GM12878 (cell line): ENCODE measurements at places on chromosomes 3 and 15.

DNA sequence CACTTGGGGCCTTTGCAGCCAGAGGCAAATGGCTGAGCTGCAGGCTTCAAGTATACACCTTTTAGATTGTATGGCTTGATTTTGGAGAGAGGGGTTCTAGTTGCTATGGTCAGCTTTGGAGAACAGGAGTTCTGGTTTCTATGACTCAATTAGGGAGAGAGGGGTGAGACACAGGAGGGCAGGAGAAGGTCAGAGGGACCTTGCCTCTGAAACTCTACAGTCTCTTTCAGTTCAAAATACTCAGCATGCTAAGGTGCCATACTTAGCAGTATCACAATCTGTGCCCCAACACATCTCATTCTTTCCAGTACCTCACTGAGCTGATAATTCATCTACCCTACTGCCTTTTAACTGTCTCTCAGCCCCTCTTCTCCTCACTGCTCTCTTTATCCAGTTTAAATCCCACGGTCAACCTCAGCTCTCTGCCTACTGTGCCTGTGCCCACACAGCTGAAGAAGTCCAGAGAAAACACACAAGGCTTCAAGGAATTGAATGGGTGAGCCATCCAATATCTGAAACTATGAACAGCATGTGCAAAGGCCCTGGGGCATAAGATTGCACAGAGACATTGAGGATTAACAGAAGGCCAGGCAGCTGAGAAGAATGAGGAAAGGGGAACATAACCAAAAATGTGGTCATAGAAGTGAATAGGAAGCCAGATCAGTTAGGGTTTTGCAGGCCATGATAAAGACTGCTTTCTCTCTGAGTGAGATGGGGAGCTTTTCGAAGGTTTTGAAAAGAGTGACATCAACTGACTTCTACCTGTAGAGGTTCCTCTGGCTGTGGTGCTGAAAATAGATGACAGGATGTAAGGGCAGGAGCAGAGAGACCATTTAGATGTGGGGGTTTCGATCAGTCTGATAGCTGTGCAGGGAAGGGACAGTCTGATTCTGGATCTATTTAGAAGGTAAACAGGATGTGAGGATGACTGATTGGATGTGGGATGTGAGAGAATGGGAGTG is 54.5 kb upstream of the C3orf80 start:
- H3K27me3 ChIP-seq: no peaks in the 10 kb centered on the region
- H3K4me1 ChIP-seq: peaks cover 16% of the 10 kb centered on the region
- no peaks in the 10 kb centered on the region for H3K36me3 ChIP-seq
- H3K27ac ChIP-seq: no peak overlapping the region

GRCh38 chr3:194166682-194167479 is 30.9 kb downstream of the HES1 start:
- no peak for DNase-seq
- H3K4me3 ChIP-seq: no peak overlapping the region
- H3K4me1 ChIP-seq: no peaks in the 10 kb centered on the region
- H3K27me3 ChIP-seq: peaks cover 2% of the 10 kb centered on the region; the same call in 1 of the 2 replicates
- H3K27ac ChIP-seq: no peak overlapping the region
- no peaks in the 10 kb centered on the region for H3K36me3 ChIP-seq

DNA sequence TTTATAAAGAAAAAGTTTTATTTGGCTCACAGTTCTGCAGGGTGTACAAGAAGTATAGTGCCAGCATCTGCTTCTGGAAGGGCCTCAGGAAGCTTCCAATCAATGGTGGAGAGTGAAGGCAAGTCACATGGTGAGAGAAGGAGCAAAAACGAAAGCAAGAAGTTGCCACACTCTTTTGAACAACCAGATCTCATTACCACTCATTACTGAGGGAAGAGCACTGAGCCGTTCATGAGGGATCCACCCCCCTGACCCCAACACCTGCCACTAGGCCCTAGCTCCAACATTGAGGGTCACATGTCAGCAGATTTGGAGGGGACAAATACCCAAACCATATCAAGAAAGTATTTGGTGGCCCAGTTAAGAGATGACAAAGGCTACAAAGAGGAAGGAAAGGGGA is 239.3 kb upstream of the UBE2E1 start:
- DNase-seq: no peak
- H3K36me3 ChIP-seq: no peaks in the 10 kb centered on the region
- no peaks in the 10 kb centered on the region for H3K27me3 ChIP-seq
- H3K4me3 ChIP-seq: no peak overlapping the region
- no peak overlapping the region for H3K27ac ChIP-seq
- H3K4me1 ChIP-seq: peaks cover 7% of the 10 kb centered on the region; the same call in 1 of the 2 replicates

GRCh38 chr15:67157521-67158252 is 92.3 kb downstream of the SMAD3 start:
- no peak overlapping the region for H3K27ac ChIP-seq
- peaks cover under 1% of the 10 kb centered on the region; the same call in 1 of the 2 replicates for H3K4me1 ChIP-seq
- no peaks in the 10 kb centered on the region for H3K27me3 ChIP-seq
- DNase-seq: no peak
- peaks cover 2% of the 10 kb centered on the region for H3K36me3 ChIP-seq
- no peak overlapping the region for H3K4me3 ChIP-seq

GRCh38 chr15:67550522-67550921 is 8.0 kb downstream of the MAP2K5 start:
- H3K27me3 ChIP-seq: no peaks in the 10 kb centered on the region
- DNase-seq: no peak
- H3K4me1 ChIP-seq: peaks cover 5% of the 10 kb centered on the region
- no peak overlapping the region for H3K4me3 ChIP-seq
- no peak overlapping the region for H3K27ac ChIP-seq
